ENCODE measurements at places on chromosomes 2 and 18.

DNA sequence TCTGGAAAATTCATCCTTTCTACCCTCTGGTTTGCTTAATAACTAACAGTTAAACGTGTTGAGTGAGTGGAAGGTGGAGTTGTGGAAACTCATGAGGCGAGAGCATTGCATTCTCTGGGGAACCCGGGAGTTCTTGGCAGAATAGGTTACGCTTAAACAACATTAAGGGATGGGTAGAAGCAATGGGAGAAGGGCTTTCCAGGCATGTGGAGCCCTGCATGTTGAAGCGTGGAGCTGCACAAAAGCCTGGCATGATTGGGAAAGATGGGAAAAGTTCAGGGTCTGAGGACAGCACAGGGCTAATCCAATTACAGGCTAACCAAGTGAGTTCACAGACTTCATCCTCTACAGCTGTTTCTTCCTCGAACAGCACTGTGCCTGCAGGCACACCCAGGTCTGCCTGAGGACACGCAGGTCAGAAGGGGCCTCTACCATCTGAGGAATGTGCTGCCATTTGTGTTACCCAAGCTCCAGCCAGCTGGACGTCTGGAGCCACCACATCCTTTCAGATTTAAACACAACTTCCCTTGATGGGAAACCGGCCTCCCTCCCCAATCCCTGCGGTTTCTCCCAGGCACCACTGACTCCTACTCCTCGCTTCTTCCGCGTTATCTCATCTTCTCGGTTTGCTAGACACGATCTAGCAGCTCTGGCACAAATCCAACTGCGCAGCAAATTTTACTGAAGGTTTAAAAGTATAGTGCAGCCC, 164.2 kb downstream of the ANTXR1 start:
- DNase-seq = peak; percentile 20

GRCh38 chr2:20496076-20496872, 49.4 kb downstream of the RHOB start:
- peak; percentile 26 for DNase-seq

GRCh38 chr18:3162181-3162580, 57.6 kb downstream of the MYOM1 start:
- no peak for DNase-seq

DNA sequence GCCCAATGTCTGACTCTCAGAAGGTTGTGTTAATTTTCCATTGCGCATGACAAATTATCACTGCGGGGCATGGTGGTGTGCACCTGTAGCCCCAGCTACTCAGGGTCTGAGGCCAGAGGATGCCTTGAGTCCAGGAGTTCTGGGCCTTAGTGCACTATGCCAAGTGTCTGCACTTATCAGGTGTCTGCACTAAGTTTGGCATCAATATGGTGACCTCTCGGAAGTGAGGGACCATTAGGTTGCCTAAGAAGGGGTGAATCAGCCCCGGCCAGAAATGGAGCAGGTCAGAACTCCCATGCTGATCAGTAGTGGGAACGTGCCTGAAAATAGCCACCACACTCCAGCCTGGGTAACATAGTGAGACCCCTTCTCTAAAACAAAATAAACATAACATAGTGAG, 61.7 kb upstream of the ZNF532 start:
- DNase-seq = no peak

- DNase-seq = no peak
These were observed 34.7 kb upstream of the ADAM23 start for GRCh38 chr2:206408323-206409320.

DNA sequence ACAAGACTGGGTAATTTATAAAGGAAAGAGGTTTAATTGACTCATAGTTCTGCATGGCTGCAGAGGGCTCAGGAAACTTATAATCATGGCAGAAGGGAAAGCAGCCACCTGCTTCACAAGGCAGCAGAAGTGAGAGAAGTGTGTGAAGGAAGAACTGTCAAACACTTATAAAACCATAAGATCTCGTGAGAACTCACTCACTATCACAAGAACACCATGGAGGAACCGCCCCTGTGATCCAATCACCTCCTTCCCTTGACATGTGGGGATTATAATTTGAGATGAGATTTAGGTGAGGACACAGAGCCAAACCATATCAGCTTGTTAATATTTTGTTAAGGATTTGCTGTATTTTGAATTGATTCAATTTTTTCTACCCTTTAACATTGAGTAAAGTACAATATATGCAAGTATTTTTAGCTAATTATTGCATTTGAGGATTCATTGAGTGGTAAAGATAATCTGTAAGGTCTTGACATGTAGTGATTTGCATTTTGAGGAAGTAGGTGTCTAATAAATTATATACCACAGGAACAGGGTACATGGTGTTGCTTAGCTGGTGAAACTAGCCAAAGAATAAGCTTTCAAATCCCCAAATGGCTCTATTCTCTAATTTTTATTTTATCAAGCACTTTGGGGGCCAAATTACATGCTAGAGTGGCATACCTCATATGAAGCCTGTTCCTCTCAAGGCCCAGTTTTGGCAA, 3.9 kb upstream of the C2orf69 start:
- no peak for DNase-seq

DNA sequence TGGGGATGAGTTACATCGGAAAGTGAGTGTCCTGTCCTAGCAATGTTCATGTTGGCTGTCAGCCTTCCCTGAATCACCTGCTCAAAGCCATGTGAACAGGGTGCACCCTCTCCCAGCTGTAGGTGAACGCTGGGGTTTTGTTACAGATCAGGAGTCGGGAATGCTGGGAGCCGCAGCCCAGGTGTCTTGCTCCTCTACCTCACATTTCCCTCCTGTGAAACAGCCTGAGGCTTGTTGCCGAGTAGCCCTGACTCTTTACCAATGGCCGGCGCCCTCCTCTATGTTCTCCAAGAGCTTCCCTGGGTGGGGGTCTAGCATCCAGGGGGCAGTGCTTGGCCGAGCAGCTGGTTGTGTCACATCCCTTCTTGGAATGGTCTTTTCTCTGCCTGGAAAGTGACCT, 164.7 kb downstream of the SH3RF3 start:
- no peak for DNase-seq

DNA sequence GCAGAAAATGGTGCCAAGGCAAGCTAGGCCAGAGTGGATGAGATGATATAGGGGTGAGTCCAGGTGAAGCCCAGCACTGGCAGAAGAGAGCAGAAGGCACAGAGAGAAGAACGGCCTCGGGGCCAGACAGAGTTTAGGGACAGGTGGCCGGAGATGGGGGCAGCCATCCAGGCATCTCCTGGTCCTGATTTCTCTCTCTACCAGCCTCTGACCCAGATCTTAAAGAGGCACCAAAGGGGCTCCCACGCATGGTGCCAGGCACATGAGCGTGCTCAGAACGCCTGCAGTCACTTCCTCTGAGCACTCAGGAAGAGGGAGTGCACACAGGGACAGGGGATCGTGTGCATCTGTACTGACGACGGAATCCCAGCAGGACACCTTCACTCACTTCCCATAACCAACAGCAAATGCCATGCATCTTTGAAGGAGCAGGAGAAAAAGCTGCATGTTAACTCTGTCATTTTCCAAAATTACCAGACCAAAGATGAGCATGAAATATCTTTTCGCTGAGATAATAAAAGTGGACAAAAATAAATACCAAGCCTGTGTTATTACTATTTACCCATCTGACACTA, 427.8 kb upstream of the MYT1L start:
- no peak for DNase-seq

DNA sequence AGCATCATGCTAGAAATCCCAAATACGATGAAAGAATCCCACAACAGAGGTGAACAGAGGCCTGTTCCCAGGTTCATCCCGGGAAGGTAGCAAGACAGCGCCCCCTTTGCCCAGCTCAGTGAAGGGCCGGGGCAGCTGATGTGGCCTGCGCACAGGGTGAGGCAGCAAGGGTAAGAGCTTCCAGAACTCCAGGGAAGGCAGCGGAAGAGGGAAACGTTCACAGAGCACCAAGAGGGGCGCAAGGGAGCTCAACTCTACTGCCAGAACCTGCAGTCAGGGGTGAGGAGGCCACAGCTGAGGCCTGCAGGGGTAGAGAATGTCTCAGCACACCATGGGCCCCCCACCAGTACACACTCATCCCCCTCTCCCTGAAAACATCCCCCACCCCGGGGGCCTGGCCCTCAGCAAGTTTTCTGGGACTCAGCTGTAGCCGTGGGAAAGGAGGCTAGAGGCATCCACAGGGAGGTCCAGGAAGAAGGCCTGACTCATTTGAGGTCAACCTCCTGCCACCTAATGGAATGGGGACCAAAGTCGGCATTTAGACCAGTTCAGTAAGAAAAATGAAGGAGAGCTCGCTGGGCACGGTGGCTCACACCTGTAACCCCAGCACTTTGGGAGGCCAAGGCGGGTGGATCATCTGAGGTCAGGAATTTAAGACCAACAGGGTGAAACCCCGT, 95.6 kb upstream of the ASAP2 start:
- no peak for DNase-seq

DNA sequence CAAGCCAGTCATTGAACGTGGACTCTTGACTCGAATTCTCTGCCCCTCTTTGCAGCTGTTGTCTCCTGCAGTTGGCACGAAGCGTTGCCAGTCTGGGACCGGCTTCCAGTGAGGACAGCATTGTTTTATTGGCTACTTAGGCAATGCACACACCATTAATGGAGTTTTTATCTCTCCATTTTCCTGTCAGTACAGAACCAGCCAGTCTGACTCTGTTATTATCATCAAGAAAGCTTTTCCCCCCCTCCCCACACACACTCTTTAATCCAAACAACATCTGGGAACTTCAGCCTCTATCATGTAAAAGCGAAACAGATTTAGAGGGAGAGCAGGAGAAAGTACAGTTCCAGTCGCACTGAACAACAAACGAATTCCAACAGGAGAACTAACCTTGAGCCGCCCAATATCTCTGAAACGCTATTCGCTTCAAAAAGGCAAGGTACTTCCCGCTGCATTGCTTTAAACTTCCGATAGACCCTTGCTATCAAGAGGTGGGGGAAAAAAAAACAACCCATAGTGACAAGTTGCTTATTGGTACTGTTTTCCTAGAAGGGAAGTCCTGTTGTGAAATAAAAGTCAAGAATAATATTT, 38.2 kb downstream of the ACVR1 start:
- DNase-seq = no peak

DNA sequence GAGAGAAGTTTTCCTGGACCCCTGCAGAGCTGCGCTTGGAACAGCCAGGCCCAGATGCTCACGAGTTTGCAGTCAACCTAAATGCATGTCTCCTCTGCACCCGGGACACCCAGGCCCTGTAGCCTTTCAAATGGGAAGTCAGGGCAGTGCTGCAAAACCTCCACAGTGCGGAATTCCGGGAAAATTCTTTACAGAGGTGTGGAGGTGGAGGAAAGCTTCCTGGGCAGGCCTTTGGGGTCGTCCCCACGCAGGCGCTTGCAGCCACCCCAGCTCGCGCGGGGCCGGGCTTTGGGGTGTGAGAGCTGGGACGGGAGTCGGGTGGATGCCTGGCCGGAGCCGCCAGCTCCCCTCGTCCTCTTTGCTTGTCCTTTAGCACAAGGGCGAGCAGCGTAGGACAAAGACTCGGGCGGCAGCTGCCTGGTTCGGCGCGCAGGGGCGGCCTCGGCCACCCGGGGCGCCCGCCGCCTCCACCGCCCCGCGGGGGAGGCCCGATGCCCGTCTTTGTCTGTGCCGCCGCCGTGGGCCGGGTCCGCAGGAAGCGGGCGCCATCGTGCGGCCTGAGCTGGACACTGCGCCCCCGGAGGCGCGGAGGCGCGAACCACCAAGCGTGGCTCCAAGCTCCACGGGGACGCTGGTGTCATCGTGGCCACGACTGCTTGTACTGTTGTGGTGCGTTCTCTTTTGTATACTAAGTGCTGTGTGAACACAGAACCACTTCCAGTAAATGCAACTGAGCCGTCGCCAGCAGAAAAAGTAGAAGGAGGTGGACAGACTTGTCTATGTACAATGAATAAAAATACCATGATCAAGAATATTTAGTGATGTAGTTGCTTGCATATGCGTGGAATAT, 28.2 kb upstream of the BCL11A start:
- DNase-seq = peak; percentile 50

- no peak for DNase-seq
These were observed 113.3 kb downstream of the MYO1B start for GRCh38 chr2:191358325-191359025.

GRCh38 chr2:187581125-187581896, 27.1 kb upstream of the TFPI start:
- DNase-seq = peak; percentile 64

Measured in NCI-H460 (cell line).